ENCODE measurements at places on chromosomes 7 and 10.

DNA sequence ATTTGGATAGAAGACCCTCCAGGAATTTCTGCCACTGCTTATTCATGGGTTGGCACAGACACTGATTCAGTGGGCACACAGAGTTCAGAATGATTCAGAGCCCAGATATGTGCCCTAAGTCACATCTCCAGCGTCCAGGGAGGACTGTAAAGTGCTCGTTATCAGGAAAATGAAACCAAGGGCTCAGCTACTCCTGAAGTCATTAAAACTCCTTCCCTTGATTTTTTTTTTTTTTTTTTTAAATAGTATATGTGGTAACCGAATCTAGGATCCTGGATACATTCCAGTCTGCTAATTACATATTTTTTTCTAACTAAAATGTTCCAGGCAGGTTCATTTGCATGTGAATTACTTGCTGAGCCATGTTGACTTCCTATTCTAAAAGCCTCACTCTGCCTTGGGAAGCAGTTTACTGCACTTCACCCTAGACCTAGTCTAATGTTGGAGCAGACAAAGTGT is 34.7 kb downstream of the MET start:
- no peak for DNase-seq

DNA sequence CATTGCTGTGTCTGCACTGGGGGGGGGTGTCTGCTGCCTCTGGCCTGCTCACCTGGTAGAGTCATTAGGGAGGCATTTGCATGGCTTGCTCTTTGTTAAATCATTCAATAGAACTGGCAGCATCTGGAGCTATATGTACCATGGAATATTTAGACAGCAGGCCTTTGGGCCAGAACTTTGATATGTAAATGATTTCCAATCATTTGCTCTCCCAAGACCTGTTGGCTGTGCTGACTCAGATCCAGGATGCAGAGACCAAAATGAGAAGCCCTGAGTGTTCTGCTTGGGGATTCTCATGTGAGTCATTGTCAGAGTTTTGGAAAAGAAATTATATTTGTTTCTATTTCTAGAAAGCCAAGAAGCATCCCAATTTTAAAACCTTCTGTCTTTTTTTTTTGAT is 257.6 kb upstream of the IGFBP3 start:
- DNase-seq = no peak

- no peak for DNase-seq
Observed at GRCh38 chr7:3461923-3462322, 160.9 kb downstream of the SDK1 start.

- no peak for DNase-seq
Observed at GRCh38 chr10:108208038-108208437, 1043.5 kb upstream of the SORCS1 start.

- DNase-seq = peak; percentile 99
Observed at GRCh38 chr7:23474094-23474828, 4.0 kb upstream of the IGF2BP3 start.

DNA sequence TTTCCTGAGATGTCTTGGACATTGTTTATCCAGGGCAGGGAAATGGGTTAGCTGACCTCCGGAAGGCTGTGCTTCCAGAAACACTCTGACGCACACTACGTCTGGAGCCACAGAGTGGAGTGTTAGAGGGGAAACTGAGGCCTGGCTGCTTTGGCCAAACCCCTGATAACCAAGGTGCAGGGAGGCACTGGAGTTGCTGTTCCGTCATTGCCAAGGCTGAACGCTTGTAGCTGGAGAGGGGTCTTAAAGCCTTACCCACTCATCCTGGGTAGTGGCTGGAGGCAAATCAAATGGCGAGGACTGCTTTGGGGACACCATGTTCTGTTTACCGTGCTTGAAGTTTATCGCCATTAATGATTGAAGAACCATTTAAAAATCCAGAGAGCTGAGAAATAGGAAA is 604.1 kb upstream of the FOXK1 start:
- no peak for DNase-seq
